AG08395 (cell line): ENCODE measurements at places on chromosomes 2 and 18.

DNA sequence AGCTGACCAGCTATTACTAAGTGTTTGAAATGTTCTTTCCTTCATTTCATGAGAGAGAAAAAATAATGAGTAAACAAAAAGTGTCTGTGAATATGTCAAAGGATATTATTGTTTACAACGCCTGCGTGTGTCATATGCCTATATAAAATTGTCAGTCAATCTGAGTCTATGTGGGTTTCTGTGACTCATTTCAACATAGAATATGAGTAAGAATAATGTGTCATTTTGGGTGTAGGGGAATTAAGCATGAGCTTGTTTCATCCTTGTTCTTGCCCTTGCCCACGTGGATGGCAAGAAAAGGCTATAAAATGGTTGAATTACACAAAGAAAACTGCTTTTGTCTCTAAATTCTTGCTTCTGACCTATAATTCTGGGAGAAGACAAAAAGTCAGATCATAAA lies 466.0 kb downstream of the PTH2R start:
- no peak for DNase-seq

DNA sequence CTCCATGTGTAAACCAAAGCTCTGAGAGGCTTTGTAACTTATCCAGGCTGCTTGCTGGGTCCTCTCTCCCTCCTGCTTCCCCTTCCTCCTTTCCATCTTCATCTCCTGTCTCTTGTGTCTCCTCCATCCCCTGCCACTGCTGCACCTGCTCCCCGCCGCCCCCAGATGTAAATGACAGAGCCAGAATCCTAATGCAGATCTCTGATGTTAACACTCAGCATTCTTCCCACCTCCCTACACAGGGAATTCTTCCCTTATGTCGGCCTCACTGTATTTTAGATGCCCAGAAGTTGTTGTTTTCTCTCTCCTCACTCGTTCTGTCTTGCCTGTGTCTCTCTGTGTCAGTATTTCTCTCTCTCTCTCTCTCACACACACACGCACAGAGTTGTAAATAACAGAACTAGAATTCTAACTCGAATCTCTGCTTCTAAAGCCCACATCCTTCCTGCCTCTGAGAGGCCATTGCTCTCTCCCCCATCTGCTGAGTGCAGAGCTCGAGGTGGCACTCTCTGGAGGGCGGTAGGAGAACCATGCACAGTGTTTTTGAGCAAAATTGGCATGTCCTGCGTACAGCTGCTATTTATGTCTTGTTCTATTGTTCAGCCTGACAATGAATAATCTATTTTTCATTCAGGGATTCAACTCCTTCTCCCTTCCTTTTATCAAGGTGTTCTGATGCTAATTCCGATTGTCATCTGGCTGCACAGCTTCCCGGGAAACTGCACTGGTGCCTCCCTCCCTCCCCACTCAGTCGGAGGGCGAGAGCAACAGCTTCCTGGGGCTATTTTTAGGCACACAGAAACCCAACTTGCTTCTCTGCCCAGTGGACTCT lies 219.9 kb downstream of the SH3RF3 start:
- no peak for DNase-seq

- DNase-seq: no peak
These were observed 85.0 kb downstream of the LIPG start for GRCh38 chr18:49646873-49647272.

- no peak for DNase-seq
These were observed 115.5 kb upstream of the ITGA6 start for GRCh38 chr2:172311921-172312345.
